ENCODE measurements at places on chromosomes 2 and 18. TPM values are rescaled to one million over a fixed set of nuclear protein-coding genes. Genes with fewer than 3 reads are reported as not detected.

The RAB6C gene
- not detected for total RNA-seq

The TGFA gene
- total RNA-seq, result 0.47 TPM

The VWC2L gene
- not detected for total RNA-seq

The UCN gene
- 1.8 TPM for total RNA-seq

The MDH1B gene
- total RNA-seq, result 0.31 TPM

The PSMD14 gene
- total RNA-seq, result 17.1 TPM

The UGT1A10 gene
- not detected for total RNA-seq

The SATB2 gene
- total RNA-seq, result not detected

- no peak for DNase-seq
- no peak overlapping the region for H3K27ac ChIP-seq
- no peaks in the 10 kb centered on the region for H3K4me1 ChIP-seq
- no peak overlapping the region for H3K4me3 ChIP-seq
Observed at GRCh38 chr2:58194458-58194857, 46.7 kb downstream of the FANCL start.

DNA sequence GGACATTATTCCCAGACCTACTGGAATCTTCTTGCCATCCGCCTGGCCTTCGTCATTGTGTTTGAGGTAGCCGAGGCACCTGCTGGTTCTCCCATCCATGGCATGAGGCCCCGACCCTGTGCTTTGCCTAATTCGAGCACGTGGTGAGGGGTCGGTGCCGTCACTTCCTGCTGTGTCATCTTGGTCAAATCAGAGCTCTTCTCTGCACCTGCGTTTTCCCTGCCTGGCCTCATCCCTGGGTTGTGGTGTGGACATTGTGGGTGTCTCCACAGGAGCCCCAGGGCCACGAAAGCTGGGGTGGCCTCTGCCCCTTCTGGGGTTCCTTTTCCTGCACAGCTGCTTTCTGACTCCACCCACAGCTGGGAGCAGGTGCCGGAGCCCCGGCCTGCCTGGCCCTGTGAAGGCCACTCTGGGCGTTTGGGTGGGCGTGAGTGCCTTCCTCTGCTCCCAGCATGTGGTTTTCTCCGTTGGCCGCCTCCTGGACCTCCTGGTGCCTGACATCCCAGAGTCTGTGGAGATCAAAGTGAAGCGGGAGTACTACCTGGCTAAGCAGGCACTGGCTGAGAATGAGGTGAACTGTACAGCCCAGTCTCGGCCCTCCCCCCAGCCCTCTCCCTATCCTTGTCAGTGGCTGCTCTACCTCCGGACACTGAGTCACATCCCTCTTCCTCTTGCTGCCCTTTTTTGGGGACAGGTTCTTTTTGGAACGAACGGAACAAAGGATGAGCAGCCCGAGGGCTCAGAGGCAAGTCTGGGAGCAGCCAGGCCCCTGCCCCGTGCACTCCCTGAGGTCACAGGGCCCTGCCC, 34.9 kb downstream of the ANO7 start:
- H3K27me3 ChIP-seq, result no peaks in the 10 kb centered on the region
- no peak overlapping the region for H3K4me3 ChIP-seq
- peaks cover 12% of the 10 kb centered on the region for H3K36me3 ChIP-seq
- no peak overlapping the region for H3K27ac ChIP-seq

GRCh38 chr2:9327873-9328352, 95.4 kb downstream of the ITGB1BP1 start:
- H3K27me3 ChIP-seq, result peaks cover 2% of the 10 kb centered on the region
- no peak for DNase-seq
- no peaks in the 10 kb centered on the region for H3K4me1 ChIP-seq
- no peaks in the 10 kb centered on the region for H3K36me3 ChIP-seq

- H3K4me1 ChIP-seq, result no peaks in the 10 kb centered on the region
- no peak overlapping the region for H3K4me3 ChIP-seq
- DNase-seq, result no peak
- no peaks in the 10 kb centered on the region for H3K36me3 ChIP-seq
Observed at GRCh38 chr2:84792856-84793522, 87.9 kb downstream of the TRABD2A start.

DNA sequence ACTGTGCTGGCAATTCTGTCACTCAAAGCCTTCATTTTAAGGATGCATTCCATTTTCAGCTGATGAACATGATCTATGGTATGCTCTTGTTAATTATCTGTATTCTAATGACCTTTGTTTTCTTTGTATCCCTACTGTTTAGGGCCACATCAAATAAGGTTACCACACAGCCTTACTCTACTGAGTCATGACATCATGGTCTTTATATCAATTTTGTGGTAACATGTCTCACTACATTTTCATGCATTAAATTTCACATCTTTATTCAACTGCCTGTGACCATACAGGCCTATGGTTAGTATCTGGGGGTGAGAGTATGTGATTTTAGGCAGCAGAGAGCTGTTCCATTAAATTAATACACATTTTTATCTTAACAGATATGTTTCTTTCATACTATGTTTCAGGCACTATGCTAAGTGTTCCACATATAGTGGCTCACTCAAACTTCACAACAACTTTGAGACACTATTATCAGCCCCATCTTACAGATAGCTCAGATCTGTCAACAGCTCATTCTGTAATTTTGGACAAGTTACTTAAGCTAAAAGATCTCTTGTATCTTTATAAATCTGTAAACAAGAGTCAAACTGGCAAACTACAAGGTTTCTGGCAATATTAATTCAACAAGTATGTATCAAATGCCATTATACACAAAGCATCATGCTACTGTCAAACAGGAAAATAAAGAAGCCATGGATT, 18.0 kb downstream of the LRPPRC start:
- H3K27me3 ChIP-seq, result no peaks in the 10 kb centered on the region
- DNase-seq, result no peak
- no peaks in the 10 kb centered on the region for H3K4me1 ChIP-seq
- H3K27ac ChIP-seq, result no peak overlapping the region
- H3K4me3 ChIP-seq, result no peak overlapping the region

GRCh38 chr2:119718501-119719260, 39.7 kb downstream of the TMEM177 start:
- H3K4me1 ChIP-seq, result peaks cover 9% of the 10 kb centered on the region
- no peaks in the 10 kb centered on the region for H3K36me3 ChIP-seq
- no peak overlapping the region for H3K4me3 ChIP-seq
- H3K27ac ChIP-seq, result no peak overlapping the region
- no peaks in the 10 kb centered on the region for H3K27me3 ChIP-seq
- no peak for DNase-seq

- H3K4me1 ChIP-seq, result no peaks in the 10 kb centered on the region
- no peaks in the 10 kb centered on the region for H3K27me3 ChIP-seq
- H3K4me3 ChIP-seq, result no peak overlapping the region
- DNase-seq, result no peak
Observed at GRCh38 chr2:109597283-109597682, 16.5 kb downstream of the SEPTIN10 start.

DNA sequence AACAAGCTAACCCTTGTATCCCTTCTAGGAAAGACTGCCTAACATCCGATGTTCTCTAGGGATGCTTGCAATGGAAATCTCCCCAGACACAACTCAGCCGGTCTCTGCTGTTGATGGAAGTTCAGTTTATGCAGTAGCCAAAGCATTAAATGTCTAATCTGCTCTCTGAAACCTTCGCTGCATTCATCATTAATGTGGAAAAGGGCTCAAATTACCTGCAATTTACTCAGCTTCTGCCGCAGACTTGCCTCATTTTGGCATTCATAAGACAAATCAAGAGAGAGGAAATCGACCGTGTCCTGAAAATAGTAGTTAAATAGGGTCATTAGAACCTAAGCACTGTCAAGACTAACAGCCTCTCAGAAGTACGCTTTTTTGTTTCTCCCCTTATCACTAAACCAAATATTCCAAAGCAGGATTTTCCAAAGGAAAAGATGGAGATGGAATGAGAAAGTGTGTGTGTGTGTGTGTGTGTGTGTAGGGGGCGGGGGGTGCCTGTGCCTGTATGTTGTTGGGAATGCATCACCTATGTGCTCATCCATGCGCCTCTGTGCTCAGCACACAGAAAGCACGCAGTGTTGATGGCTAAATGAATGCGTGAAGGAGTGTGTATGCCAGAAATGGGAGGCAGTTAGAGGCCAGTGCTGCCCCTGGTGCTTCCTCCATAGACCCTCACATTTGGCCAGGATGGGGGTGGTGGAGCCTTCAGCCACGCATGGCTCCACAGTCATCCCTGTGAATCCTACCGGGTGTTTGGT, 7.4 kb downstream of the LCT start:
- H3K4me1 ChIP-seq, result no peaks in the 10 kb centered on the region
- H3K27me3 ChIP-seq, result no peaks in the 10 kb centered on the region
- no peak overlapping the region for H3K27ac ChIP-seq
- no peaks in the 10 kb centered on the region for H3K36me3 ChIP-seq

- no peak for DNase-seq
- H3K4me1 ChIP-seq, result peaks cover 41% of the 10 kb centered on the region
- no peaks in the 10 kb centered on the region for H3K27me3 ChIP-seq
- peak overlapping the region; percentile 30 for H3K4me3 ChIP-seq
- H3K27ac ChIP-seq, result peak overlapping the region; percentile 73
Observed at GRCh38 chr2:11775384-11775783, 29.0 kb downstream of the LPIN1 start.

DNA sequence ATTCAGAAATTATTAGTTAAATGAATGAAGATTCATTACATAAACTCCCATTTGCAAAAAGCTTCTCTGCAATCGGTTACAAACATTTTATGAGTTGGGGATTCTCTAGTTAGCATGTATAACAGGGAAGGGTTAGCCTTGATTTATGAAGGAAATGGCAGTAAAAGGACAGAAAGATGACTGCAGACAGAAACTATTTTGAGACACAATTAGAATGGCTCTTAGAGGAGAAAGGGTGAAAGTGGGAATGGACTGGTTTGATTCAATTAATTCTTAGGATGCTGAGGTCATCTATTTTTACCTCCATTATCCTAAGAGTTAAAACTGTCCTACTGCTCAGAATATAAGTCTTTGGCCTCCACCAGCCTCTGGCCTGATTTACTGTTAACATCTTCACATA, 250.8 kb upstream of the DLGAP1 start:
- no peak overlapping the region for H3K4me3 ChIP-seq
- DNase-seq, result no peak
- no peaks in the 10 kb centered on the region for H3K4me1 ChIP-seq
- H3K27ac ChIP-seq, result no peak overlapping the region
- no peaks in the 10 kb centered on the region for H3K27me3 ChIP-seq

- H3K4me3 ChIP-seq, result no peak overlapping the region
- no peak overlapping the region for H3K27ac ChIP-seq
- H3K36me3 ChIP-seq, result no peaks in the 10 kb centered on the region
- no peak for DNase-seq
- no peaks in the 10 kb centered on the region for H3K27me3 ChIP-seq
Observed at GRCh38 chr2:233654501-233654900, 17.2 kb upstream of the UGT1A9 start.

GRCh38 chr2:118607641-118608040, 239.8 kb downstream of the EN1 start:
- no peak overlapping the region for H3K27ac ChIP-seq
- H3K4me1 ChIP-seq, result no peaks in the 10 kb centered on the region
- no peaks in the 10 kb centered on the region for H3K27me3 ChIP-seq
- H3K4me3 ChIP-seq, result no peak overlapping the region
